ENCODE measurements at places on chromosomes 16 and 17. TPM values are rescaled to one million over a fixed set of nuclear protein-coding genes. Genes with fewer than 3 reads are reported as not detected.

DNA sequence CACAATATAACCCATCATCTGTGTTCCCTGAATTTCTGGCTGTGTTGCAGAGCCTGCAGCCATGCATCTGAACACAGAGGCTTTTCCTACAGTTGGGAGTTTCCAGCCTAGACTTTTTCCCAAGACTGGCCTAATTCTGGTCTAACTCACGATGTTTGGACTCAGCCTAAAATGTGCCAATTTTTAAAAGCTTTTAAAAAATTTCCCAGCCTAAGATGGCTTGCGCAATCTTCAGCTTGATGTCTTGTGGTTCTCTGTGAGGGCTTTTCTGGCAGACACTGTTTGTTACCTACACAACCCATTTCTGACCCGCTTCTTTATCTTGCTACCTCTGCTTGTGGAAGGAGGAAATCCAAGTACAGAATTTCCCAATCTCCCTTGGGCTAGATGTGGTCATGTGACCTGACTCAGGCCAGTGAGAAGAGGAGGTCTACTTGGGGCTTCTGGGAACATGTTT is 72.7 kb upstream of the GAS7 start:
- no peak for DNase-seq

- no peak for DNase-seq
Observed at GRCh38 chr16:75152635-75153034, 4.3 kb downstream of the ZFP1 start.

GRCh38 chr17:82078433-82078832 is 12.8 kb upstream of the DUS1L start:
- no peak for DNase-seq

DNA sequence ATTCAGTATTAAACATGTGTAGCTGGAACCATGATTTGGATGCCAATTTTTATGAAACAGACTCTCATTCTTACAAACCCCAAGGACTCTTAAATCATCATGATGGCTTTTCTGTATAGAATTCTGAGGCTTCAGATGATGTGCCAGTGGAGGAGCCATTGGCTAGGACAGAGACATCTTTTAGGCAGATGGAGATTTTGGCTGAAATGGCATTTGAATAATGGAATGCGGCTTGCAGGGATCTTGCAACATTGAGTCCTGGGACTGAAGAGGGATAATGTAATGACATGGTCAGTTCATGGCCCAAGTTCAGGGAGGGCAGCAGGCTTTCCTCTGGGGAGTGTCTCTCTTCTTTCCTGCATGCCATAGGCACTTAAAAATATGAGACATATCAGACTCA is 172.4 kb downstream of the ABCA8 start:
- DNase-seq = no peak

MAP1LC3B gene
- 57.1 TPM for total RNA-seq

- DNase-seq = no peak
Observed at GRCh38 chr17:77686903-77687302, 271.6 kb upstream of the TNRC6C start.

ABCA8 gene
- 9.4 TPM for total RNA-seq

DNA sequence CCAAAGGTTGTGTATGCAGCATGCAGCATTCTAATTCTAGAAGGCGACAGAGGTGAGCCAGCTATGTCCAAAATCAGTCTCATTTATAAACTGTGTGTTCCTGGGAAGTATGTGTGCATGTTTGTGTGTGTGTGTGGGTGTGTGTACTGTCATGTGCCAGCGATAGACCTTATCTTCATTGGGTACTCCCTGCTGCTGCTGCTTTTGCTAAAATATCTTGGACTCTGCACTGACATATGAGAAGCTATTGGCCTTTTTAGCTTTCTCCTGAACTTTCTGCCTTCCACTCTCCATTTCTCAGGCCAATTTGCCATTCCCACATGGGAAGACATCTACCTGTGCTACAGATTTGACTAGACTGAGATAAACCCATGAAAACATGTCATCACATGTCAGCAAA is 2.0 kb upstream of the LPO start:
- no peak for DNase-seq

GRCh38 chr17:69084911-69085310 is 24.2 kb upstream of the ABCA9 start:
- no peak for DNase-seq

Data from kidney (tissue), 22 donors.